ENCODE measurements at places on chromosomes 5 and 9.

- DNase-seq = no peak
These were observed 31.1 kb downstream of the GCNT4 start for GRCh38 chr5:75021219-75021618.

GRCh38 chr5:85671223-85671970, 946.3 kb upstream of the COX7C start:
- DNase-seq = no peak

- DNase-seq = no peak
These were observed 12.2 kb upstream of the PJA2 start for GRCh38 chr5:109421956-109422355.

- DNase-seq = no peak
These were observed 167.8 kb downstream of the PAM start for GRCh38 chr5:102922799-102923477.

DNA sequence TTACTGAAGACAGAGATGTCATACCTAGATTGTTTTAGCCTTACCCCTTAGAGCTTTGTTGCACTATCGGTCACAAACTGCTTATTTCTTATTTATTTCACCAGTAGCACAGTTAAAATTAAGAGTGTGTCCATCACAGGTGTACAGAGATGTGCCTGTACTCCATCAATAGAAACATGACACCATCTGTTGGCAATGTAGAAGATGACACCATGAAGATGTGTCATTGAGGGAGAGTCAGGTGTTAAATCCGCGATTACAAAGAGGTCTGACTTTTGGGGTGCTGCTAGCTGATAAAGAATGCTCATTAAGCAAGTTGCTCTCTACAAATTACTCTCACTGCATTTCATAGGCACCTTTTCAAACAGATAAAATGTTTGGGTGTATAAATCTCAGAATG, 164.4 kb downstream of the SMARCA2 start:
- DNase-seq = no peak

- no peak for DNase-seq
These were observed 311.1 kb downstream of the RFX3 start for GRCh38 chr9:3214741-3215140.

- DNase-seq = no peak
These were observed 1.6 kb downstream of the NTNG2 start for GRCh38 chr9:132163457-132163875.

DNA sequence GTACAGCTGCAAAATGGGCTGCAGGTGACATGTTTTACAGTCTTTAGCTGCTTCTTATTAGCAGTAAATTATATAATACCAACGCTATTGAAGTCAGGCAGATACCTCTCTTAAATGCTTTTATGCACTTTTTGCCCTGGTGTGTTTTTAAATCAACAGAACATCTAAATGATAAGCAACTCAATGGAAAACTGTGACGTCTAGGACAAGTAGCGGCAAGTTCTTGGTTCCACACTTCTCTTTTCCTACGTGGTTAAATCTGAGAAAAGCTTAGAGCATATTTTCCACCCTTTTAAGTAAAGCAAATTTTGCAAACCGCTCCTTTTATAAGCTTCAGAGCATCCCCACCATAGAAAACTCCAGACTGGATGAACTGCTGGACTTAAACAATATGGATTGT, 58.1 kb downstream of the CEMIP2 start:
- DNase-seq = no peak

GRCh38 chr5:159106569-159107282, 7.0 kb upstream of the EBF1 start:
- DNase-seq = no peak
